Activated T-cell treated with anti-CD3 and anti-CD28 coated beads, Interleukin-2, amount 50 U/mL, for 24 hours (primary cell): ENCODE measurements at places on chromosomes 3 and 15.

DNA sequence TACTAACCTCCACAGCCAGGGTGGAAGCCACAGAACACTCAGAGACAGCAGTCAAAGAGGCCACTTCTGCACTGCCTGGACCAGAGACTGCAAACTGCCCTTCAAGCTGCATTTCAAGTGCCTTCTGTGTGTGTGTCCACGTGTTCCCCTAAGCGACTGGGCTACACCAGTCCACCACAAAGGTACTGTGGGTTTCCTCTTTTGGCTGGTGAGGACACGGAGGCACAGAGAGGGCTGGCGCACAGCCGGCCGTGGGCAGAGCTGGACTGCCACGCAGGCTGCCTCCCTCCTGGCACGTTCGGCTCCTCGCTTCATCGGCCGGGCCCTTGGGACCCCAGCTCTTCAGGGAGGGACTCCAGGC, 60.9 kb downstream of the MGLL start:
- no peak for DNase-seq
- peaks cover 26% of the 10 kb centered on the region for H3K4me1 ChIP-seq
- no peak overlapping the region for H3K27ac ChIP-seq
- peaks cover 9% of the 10 kb centered on the region for H3K27me3 ChIP-seq

- H3K4me1 ChIP-seq = peaks cover 4% of the 10 kb centered on the region
- no peaks in the 10 kb centered on the region for H3K36me3 ChIP-seq
- H3K27me3 ChIP-seq = peaks cover 26% of the 10 kb centered on the region
- no peak overlapping the region for H3K4me3 ChIP-seq
- H3K27ac ChIP-seq = no peak overlapping the region
Observed at GRCh38 chr15:101522621-101523559, 33.4 kb upstream of the PCSK6 start.

DNA sequence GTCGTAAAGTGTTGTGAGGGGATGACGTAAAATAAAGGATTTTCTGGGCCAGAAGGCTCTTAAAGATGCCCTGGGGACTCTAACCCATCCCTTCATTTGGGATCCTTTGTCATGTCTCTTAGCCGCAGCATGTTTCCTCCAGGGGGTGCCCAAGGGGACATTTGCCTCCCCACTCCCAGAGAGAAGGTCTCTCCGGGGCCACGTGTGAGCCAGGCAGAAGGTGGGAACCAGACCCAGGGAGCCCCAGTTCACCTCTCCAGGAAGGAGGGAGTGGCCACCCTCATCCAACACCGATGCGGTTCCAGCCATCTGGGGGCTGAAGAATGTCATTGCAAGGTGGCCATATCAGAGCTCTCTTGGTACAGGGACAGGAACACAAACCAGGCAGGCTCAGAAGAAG, 25.2 kb downstream of the ST8SIA2 start:
- H3K27me3 ChIP-seq = peaks cover 9% of the 10 kb centered on the region
- H3K4me1 ChIP-seq = no peaks in the 10 kb centered on the region
- H3K36me3 ChIP-seq = no peaks in the 10 kb centered on the region
- no peak for DNase-seq
- H3K4me3 ChIP-seq = no peak overlapping the region

GRCh38 chr15:68910816-68911215, 19.5 kb upstream of the SPESP1 start:
- H3K27me3 ChIP-seq = peaks cover 35% of the 10 kb centered on the region
- no peak overlapping the region for H3K4me3 ChIP-seq
- H3K4me1 ChIP-seq = no peaks in the 10 kb centered on the region
- no peak overlapping the region for H3K27ac ChIP-seq

GRCh38 chr3:124410471-124410870, 319.8 kb upstream of the UMPS start:
- no peaks in the 10 kb centered on the region for H3K36me3 ChIP-seq
- H3K27me3 ChIP-seq = peaks cover 9% of the 10 kb centered on the region
- no peak overlapping the region for H3K4me3 ChIP-seq
- H3K4me1 ChIP-seq = no peaks in the 10 kb centered on the region
- no peak for DNase-seq
- no peak overlapping the region for H3K27ac ChIP-seq

GRCh38 chr15:53367740-53368139, 391.7 kb downstream of the WDR72 start:
- H3K4me1 ChIP-seq = no peaks in the 10 kb centered on the region
- no peak overlapping the region for H3K27ac ChIP-seq
- no peak overlapping the region for H3K4me3 ChIP-seq
- no peak for DNase-seq

GRCh38 chr3:187385296-187385695, 17.1 kb downstream of the RTP4 start:
- DNase-seq = no peak
- H3K4me1 ChIP-seq = no peaks in the 10 kb centered on the region
- no peak overlapping the region for H3K4me3 ChIP-seq
- peaks cover 36% of the 10 kb centered on the region for H3K27me3 ChIP-seq
- H3K36me3 ChIP-seq = no peaks in the 10 kb centered on the region

DNA sequence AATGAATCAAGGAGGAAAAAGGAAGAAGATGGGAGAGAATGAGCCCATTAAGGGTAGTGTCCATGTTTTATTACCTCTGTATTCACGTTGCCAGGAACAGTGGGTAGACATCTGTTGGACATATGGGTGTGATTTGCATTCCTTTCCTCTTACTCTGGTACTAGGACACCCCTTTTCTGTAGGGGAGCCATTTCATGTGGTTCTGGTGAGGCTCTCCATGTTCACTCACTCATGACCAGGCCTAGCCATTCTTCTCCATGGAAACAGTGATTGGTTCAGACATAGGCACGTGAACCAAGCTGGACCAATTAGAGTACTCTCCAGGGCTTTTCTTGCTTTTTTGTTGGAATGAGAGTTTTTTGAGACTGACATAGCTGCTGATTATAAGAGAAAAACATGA, 39.6 kb upstream of the PDCD6IP start:
- H3K4me3 ChIP-seq = no peak overlapping the region
- no peak overlapping the region for H3K27ac ChIP-seq

DNA sequence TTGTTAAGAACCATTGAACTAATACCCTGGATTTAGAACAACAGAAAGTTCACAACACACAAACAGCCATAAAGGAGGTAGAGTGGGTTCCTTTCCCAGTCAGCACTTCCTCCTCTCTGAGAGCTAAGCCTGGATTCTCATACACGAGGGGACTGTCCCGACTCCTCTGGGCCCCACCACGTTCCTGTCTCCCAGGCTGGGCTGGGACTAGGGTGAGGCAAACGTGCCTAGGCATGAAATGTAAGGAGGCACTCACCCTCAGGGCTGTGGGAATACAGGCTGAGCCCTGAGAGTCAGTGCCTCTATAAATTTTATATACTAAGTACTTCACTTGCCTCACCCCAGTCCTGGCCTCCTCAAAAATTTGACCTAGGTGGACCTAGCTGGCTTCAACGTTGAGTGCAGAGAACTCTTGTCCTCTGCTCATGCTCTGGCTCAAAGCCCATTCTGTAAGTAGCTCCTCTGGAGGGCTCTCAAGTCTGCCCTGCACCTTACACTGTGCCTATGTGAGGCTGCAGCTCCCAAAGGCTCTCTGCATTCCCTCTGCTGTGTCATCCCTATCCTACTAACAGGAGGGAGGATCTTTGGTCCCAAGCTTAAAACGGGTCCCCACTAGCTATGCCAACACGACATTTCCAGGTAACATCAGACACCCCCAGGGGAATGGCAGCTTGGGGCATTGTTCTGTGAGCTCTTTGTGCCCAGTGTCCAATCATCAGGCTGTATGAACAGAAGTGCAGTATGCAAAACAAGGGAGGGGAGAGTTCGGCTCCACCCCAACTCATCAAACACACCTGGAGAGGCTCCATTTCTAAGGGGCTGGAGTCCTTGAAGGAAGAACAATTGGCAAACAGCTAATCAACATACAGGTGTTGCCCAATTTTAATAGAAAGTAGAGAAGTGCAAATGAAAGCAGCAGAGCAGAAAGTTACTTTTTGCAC, 233.2 kb downstream of the RPLP1 start:
- H3K4me1 ChIP-seq = peaks cover 20% of the 10 kb centered on the region
- H3K27me3 ChIP-seq = peaks cover 3% of the 10 kb centered on the region

- no peaks in the 10 kb centered on the region for H3K27me3 ChIP-seq
- H3K4me1 ChIP-seq = peaks cover 42% of the 10 kb centered on the region
- no peak for DNase-seq
Observed at GRCh38 chr15:94287794-94288246, 56.5 kb downstream of the MCTP2 start.

DNA sequence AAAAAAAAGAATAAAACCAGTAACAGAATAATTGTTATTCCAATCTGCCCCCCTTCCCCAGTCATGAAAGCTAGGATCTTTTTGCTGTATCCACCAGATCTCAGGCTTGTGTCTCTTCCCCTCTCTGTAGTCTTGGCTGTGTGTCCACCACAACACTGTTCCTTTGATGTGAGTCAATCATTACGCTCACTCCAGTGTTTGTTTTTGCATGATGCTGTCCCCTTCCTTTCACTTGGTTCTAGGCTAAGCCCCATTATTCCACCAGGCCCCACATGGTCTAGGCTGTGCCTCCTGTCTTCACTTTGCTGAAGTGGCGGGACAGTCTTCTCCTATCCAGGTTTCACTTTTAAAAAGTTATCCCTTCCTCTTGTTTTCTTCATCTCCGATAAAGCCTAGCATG, 13.6 kb downstream of the ACKR2 start:
- no peak overlapping the region for H3K4me3 ChIP-seq
- no peaks in the 10 kb centered on the region for H3K36me3 ChIP-seq
- H3K27ac ChIP-seq = no peak overlapping the region

GRCh38 chr3:142888099-142888480, 793 bp downstream of the PCOLCE2 start:
- peaks cover 9% of the 10 kb centered on the region for H3K4me1 ChIP-seq
- no peak overlapping the region for H3K27ac ChIP-seq
- no peak for DNase-seq
- H3K27me3 ChIP-seq = peaks cover 76% of the 10 kb centered on the region

DNA sequence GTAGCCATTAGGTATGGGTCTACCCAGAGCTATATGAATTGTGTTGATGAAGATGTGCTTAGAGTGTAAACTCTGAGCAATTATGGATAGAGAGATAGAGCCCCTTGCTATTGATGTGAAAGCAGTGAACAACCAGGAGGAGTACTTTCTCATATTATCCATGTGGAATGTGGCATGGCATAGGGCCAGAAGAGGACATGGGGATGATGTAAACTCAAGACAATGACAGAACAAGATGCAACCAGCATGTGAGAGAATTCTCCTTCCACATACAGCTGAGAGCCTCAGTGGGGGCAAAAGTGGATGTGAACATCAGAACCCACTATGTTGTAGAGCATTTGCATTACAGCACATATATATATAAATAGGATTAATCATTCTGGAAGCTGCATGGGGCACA, 36.4 kb upstream of the BNC1 start:
- H3K4me3 ChIP-seq = no peak overlapping the region
- H3K4me1 ChIP-seq = no peaks in the 10 kb centered on the region
- no peaks in the 10 kb centered on the region for H3K36me3 ChIP-seq
- peaks cover 40% of the 10 kb centered on the region for H3K27me3 ChIP-seq

DNA sequence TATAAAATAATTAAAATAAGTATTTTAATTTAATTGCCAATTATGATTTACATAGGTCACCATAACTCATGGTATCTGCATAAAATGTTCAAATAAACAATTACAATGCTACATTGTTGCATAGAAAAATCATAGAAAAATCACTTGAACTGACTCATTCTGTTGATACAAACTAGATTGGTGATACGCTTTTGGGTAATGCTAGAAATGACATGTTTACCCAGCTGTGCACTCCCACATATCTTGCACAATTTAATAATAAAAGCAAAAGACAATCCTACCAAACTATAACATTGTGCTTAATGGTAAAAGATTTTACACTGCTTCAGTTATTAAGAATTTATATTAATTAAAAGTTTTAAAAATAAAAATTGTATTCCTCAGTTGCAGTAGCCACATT, 45.8 kb upstream of the FBXL22 start:
- no peak overlapping the region for H3K27ac ChIP-seq
- no peaks in the 10 kb centered on the region for H3K27me3 ChIP-seq
- no peak for DNase-seq
- no peak overlapping the region for H3K4me3 ChIP-seq
- H3K4me1 ChIP-seq = peaks cover 57% of the 10 kb centered on the region

- no peak for DNase-seq
- no peak overlapping the region for H3K4me3 ChIP-seq
- no peak overlapping the region for H3K27ac ChIP-seq
- H3K4me1 ChIP-seq = no peaks in the 10 kb centered on the region
- H3K36me3 ChIP-seq = no peaks in the 10 kb centered on the region
- no peaks in the 10 kb centered on the region for H3K27me3 ChIP-seq
Observed at GRCh38 chr3:156919818-156920217, 93.7 kb downstream of the LEKR1 start.

- no peaks in the 10 kb centered on the region for H3K4me1 ChIP-seq
- DNase-seq = no peak
- no peak overlapping the region for H3K27ac ChIP-seq
Observed at GRCh38 chr3:116103868-116104530, 341.3 kb downstream of the LSAMP start.

- H3K27ac ChIP-seq = no peak overlapping the region
- no peaks in the 10 kb centered on the region for H3K4me1 ChIP-seq
- H3K36me3 ChIP-seq = no peaks in the 10 kb centered on the region
Observed at GRCh38 chr3:72301779-72302178, 516.8 kb upstream of the PROK2 start.

DNA sequence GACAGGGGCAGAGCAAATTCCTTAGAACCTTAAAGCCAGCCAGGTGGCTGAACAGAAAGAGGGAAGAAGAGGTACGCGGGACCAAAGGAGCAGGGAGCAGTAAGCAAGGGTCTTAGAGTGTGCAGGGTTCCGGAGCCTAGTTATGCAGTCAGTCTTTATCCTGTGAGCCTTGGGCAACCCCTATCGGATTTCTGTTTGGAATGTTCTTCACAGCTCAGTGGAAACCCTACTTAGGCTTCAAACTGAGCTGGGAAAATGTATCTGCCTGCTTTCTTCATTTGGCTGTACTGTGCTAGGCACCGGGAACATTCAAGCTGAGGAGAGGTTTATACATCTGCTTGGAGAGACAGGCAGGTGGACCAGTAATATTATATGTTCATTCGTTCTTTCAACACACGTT, 37.1 kb downstream of the PSMD6 start:
- DNase-seq = no peak
- no peak overlapping the region for H3K4me3 ChIP-seq

GRCh38 chr3:181722156-181722555, 10.4 kb downstream of the SOX2 start:
- H3K27me3 ChIP-seq = peaks cover 99% of the 10 kb centered on the region
- no peak for DNase-seq
- H3K4me1 ChIP-seq = peaks cover 11% of the 10 kb centered on the region

GRCh38 chr15:99722406-99722805, 10.8 kb downstream of the LYSMD4 start:
- H3K27me3 ChIP-seq = no peaks in the 10 kb centered on the region
- DNase-seq = no peak
- no peak overlapping the region for H3K27ac ChIP-seq
- H3K36me3 ChIP-seq = peaks cover 1% of the 10 kb centered on the region
- peaks cover 41% of the 10 kb centered on the region for H3K4me1 ChIP-seq
- H3K4me3 ChIP-seq = no peak overlapping the region

- peaks cover 4% of the 10 kb centered on the region for H3K36me3 ChIP-seq
- H3K27me3 ChIP-seq = no peaks in the 10 kb centered on the region
- H3K27ac ChIP-seq = no peak overlapping the region
- DNase-seq = no peak
- peaks cover 18% of the 10 kb centered on the region for H3K4me1 ChIP-seq
- H3K4me3 ChIP-seq = no peak overlapping the region
Observed at GRCh38 chr3:49349348-49350114, 8.6 kb downstream of the GPX1 start.
